ENCODE measurements at places on chromosomes 5 and 9.

DNA sequence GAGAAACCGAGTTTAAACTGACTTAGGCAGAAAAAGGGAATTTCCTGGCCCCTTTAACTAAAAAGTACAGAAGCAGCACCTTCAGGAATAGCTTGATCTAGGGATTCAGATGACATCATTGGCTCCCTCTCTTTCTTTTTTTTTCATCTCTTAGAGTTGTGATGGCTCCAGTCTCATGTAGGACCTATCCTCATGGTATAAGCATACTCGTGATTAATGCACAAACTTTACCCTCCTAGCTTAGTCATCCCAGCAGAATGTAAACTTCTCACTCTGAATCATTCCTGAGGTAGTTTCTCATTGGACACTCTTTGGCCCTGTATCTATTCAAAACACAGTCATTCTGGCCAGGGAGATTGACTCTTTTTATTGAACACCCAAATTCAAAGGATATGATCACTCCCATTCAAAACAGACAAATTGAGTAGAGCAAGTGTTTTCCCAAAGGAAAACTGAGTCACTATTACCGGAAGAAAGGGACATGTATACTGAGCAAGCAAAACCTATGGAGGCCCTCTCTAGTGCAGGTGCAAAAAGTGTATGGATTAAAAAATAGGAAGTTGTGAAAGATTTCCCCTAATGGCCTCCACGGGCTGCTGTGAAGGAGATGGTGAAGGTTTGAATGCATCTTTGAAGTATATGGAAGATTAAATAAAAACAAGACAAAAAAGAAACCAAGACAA, 27.6 kb upstream of the SMIM23 start:
- DNase-seq: no peak

DNA sequence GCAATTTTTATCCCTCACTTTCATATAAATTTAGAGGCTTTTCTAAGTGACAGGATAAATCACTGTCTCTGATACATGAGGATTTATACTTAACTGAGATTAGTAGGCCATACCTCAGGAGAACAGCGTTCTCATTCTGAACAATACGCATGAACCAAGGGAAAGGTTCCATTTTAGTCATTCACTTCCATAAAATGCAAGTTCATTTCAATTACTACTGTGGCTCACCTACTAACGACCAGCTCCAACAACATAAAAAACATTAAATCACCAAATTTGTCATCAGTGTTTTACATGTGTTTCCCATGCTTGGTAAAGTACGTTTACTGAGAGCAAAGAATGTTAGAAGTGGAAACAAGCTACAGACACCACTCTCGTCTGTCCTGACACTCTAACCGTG, 67.4 kb downstream of the EFNA5 start:
- no peak for DNase-seq

DNA sequence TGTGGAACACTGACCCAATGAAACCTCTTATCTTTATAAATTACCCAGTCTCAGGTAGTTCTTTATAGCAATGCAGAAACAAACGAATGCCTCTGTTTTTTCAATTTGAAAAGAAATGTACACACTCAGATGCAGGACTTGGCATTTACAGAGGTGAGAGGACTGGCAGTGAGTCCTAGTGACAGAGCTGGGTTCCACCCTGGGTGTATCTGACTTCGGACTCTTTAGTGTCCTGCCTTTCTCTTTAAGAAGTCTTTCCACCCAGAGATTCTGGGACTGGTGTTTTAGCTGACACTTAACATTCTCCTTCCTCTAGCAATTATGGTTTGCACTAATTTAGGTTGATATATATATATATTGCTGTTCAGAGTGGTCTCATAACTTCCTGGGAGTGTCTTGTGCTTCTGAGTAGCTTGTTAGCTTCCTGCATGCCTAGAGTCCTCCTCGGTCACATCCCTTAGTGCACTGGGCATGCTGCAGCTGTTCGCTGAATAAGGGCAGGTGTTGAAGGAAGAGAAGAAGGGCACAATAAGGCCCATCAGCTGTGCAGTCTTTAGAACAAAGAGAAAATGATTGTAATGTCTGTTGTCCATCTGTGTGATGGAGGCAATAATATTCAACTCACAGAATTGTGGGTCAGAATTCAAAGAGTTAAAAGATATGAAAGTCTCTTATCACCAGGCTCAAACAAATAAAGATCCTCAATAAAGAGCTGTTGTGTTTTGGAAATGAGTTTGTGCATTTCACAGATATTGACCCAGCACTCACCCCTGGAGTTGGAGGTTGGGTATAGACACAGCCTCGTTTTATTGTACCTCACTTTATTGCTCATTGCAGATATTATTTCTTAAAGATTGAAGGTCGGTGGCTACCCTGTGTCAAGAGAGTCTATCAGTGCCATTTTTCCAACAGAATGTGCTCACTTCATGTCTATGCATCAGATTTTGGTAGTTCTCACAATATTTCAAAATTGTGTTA, 187.1 kb downstream of the TRIM32 start:
- DNase-seq: no peak

GRCh38 chr9:114721491-114722079, 39.6 kb upstream of the TEX48 start:
- DNase-seq: no peak

- DNase-seq: no peak
Measured at GRCh38 chr5:52648726-52649125, 139.0 kb upstream of the ITGA1 start.
